ENCODE measurements at places on chromosomes 11 and 22. TPM values are rescaled to one million over a fixed set of nuclear protein-coding genes. Genes with fewer than 3 reads are reported as not detected.

DNA sequence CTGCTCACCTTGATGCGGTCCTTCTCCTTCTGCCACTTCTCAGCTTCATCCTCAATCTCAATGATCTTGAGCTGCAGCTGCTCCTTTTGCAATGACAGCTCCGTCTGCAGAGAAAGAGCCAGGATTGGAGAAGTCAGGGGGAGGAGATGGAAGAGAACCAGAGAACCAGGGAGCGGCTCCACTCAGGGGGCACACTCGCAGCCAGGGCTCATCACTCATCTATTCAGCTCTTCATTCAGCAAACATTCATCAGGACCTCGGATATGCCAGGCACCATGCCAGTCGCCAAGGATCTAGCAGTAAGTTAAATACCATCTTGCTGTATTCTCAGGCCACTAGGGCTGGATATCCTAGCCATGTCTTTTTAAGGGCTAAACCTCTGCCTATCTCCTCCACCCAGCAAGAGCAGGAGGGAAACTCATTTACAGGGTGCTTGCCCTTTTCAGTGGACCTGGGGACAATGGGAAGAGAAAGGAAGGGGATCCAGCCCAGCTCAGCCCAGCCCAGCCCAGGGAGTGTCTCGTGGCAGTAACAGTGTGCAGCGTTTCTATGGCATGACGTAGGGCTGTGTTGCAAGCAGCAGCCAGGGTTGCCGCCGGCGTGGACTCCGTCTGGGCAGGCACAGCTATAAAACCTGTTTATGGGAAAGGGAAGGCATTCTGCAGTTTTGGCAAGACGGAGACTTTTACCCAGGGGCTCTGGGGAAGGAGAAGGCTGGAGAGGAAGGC, 9.4 kb downstream of the TRIM29 start:
- no peak for DNase-seq
- H3K4me3 ChIP-seq, result no peak overlapping the region
- H3K36me3 ChIP-seq, result no peaks in the 10 kb centered on the region

- H3K27me3 ChIP-seq, result no peaks in the 10 kb centered on the region
- no peak for DNase-seq
- peaks cover 15% of the 10 kb centered on the region for H3K4me1 ChIP-seq
- no peak overlapping the region for H3K27ac ChIP-seq
- no peak overlapping the region for H3K4me3 ChIP-seq
Observed at GRCh38 chr11:115389790-115390189, 114.4 kb downstream of the CADM1 start.

DNA sequence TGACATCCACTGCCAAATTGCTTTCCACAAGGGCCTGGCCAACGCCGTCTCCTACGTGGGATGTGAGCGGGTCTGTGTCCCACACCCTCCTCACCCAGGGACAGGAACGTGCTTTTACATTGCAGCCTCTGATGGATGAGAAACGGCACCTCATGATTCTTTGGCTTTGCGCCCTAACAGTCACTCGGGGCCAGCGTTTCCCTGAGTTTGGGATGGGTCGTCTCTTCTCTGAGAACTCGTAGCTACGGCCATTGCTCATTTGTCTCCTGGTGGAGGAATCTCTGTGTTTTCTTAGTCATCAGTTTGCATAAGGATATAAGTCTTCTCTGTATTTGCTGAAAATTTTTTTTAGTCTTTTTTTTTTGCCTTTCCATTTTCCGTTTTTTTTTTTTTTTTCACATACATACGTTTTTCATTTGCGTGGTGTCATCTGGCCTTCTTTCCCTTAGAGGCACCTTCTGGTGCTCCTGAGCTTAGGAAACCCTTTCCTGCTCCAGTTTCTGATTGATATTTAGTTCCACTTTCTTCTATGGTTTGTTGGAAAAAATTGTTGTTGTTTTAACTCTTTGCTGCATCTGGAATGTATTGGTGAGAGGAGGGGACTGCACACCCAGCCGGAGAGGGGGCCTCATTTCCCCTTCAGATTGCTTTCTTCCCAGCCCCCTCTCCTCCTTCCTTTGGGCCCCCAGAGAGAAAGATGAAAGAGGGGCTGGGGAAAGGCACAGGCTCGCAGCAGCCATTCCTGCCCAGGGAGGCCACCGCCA, 12.0 kb downstream of the TNNT3 start:
- H3K27ac ChIP-seq, result no peak overlapping the region
- no peaks in the 10 kb centered on the region for H3K4me1 ChIP-seq
- H3K36me3 ChIP-seq, result no peaks in the 10 kb centered on the region
- H3K27me3 ChIP-seq, result no peaks in the 10 kb centered on the region
- no peak overlapping the region for H3K4me3 ChIP-seq
- DNase-seq, result no peak

DNA sequence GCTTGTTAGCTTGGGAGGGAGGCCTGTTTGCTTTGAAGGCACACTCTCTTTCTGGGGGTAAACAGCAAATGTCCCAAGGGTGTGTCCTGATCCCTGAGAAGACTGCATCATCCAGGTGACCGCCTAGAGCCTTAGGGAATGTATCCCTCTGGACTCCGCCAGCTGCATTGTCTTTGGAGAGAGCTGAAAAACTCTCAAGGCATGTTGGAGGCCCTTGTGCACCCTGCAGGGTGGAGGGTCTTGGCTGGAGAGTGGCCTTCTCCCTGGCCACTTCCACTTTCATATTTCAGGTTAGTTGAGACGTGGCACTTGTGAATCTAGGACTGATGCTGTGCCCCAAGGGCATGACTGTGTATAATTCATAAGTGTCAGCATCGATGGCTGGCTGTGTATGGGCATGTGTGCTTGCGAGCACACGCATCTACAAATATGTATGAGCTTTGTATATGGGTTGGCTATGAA, 70.6 kb downstream of the ZBTB16 start:
- peaks cover 98% of the 10 kb centered on the region for H3K4me1 ChIP-seq
- no peak overlapping the region for H3K4me3 ChIP-seq
- no peaks in the 10 kb centered on the region for H3K27me3 ChIP-seq
- no peak for DNase-seq

GRCh38 chr22:37634417-37634924, 5.0 kb upstream of the SH3BP1 start:
- H3K4me3 ChIP-seq, result peak overlapping the region; percentile 12
- H3K36me3 ChIP-seq, result peaks cover 25% of the 10 kb centered on the region
- H3K4me1 ChIP-seq, result peaks cover 64% of the 10 kb centered on the region
- H3K27ac ChIP-seq, result peak overlapping the region; percentile 83
- no peaks in the 10 kb centered on the region for H3K27me3 ChIP-seq
- no peak for DNase-seq

GRCh38 chr11:99069856-99070444, 49.2 kb downstream of the CNTN5 start:
- H3K36me3 ChIP-seq, result no peaks in the 10 kb centered on the region
- H3K27me3 ChIP-seq, result no peaks in the 10 kb centered on the region
- H3K4me1 ChIP-seq, result no peaks in the 10 kb centered on the region
- no peak overlapping the region for H3K27ac ChIP-seq
- peak overlapping the region; percentile 39 for H3K4me3 ChIP-seq

DNA sequence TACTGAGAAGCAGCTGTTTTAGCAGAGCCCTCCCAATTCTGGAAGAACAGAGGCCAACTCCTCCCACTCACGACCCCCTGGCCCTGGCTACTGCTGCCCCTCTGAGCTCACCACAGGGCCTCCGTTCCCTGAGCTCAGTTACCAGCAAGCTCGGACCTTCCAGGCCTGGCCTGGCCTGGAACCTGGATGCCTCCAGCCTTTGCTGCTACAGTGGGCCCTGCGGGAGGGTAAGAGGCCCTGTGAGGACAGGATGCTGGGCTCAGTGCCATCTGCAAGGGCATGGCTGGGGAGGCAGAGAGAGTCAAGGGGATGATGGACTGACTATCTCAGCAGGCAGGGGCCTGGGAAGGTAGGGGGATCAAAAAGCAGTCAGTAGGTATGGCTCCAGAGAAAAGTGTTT, 209.9 kb upstream of the NCAM1 start:
- no peaks in the 10 kb centered on the region for H3K4me1 ChIP-seq
- peak; percentile 30 for DNase-seq
- no peaks in the 10 kb centered on the region for H3K27me3 ChIP-seq
- H3K4me3 ChIP-seq, result no peak overlapping the region
- no peaks in the 10 kb centered on the region for H3K36me3 ChIP-seq

- no peaks in the 10 kb centered on the region for H3K4me1 ChIP-seq
- H3K4me3 ChIP-seq, result no peak overlapping the region
- DNase-seq, result no peak
- no peaks in the 10 kb centered on the region for H3K36me3 ChIP-seq
Observed at GRCh38 chr11:91209306-91209705, 986.5 kb upstream of the CHORDC1 start.

DNA sequence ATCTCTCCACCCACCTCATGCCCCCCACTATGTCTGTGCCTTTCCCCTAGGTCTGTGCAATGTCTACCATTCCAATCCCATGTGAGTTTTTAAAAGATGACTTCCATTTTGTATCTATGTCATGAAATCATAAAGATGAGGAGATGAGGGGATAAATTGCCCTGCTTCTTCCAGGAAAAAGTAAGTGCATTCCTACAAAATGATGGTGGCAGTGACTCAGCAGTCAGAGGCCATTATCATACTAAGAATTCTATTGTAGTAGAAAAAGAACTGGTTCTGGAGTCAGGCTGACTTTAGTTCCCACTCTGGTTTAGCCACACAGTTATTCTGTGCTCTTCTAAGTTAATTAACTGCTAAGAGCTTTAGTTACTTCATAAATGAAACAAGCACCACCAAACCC, 89.6 kb upstream of the API5 start:
- no peaks in the 10 kb centered on the region for H3K4me1 ChIP-seq
- DNase-seq, result no peak
- H3K27me3 ChIP-seq, result no peaks in the 10 kb centered on the region
- H3K4me3 ChIP-seq, result no peak overlapping the region

GRCh38 chr11:67120881-67121710, 2.0 kb downstream of the KDM2A start:
- no peaks in the 10 kb centered on the region for H3K27me3 ChIP-seq
- peak overlapping the region; percentile 98 for H3K27ac ChIP-seq
- peak overlapping the region; percentile 94 for H3K4me3 ChIP-seq
- DNase-seq, result peak; percentile 58
- H3K4me1 ChIP-seq, result peaks cover 30% of the 10 kb centered on the region

- H3K4me3 ChIP-seq, result no peak overlapping the region
- peaks cover 24% of the 10 kb centered on the region for H3K27me3 ChIP-seq
- DNase-seq, result peak; percentile 56
- H3K36me3 ChIP-seq, result no peaks in the 10 kb centered on the region
- H3K4me1 ChIP-seq, result peaks cover 10% of the 10 kb centered on the region
- H3K27ac ChIP-seq, result no peak overlapping the region
Observed at GRCh38 chr22:48492366-48493320, 1335.0 kb downstream of the BRD1 start.

- no peaks in the 10 kb centered on the region for H3K27me3 ChIP-seq
- no peak for DNase-seq
- H3K4me1 ChIP-seq, result peaks cover 19% of the 10 kb centered on the region
- H3K36me3 ChIP-seq, result no peaks in the 10 kb centered on the region
- peak overlapping the region; percentile 80 for H3K27ac ChIP-seq
Observed at GRCh38 chr22:25448435-25449051, 115.9 kb upstream of the GRK3 start.

- DNase-seq, result no peak
- H3K4me1 ChIP-seq, result peaks cover 6% of the 10 kb centered on the region
- H3K36me3 ChIP-seq, result no peaks in the 10 kb centered on the region
- H3K4me3 ChIP-seq, result no peak overlapping the region
- H3K27ac ChIP-seq, result no peak overlapping the region
Observed at GRCh38 chr11:64396079-64396591, 37.2 kb downstream of the RPS6KA4 start.

DNA sequence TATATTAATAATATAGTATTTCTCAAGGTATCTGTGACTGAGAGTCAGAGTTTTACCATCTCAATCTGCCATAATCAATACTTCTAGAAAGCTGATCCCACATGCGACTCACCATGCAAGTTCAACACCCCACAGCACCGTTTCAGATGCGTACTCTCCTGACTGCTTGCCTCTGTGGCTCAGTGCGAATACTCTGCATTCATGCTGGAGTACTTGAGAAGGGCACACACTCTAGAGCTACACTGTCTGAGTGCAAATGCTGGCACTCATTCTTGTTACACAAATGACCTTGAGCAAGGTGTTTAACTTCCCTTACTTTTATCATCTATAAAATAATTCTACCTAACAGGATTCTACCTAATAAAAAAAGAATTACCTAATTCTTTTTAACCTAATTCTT, 12.5 kb downstream of the SNU13 start:
- H3K36me3 ChIP-seq, result peaks cover 4% of the 10 kb centered on the region
- H3K4me1 ChIP-seq, result peaks cover 7% of the 10 kb centered on the region
- H3K27ac ChIP-seq, result no peak overlapping the region
- DNase-seq, result no peak
- H3K27me3 ChIP-seq, result no peaks in the 10 kb centered on the region

Gene IL18
- total RNA-seq, result 37.1 TPM

Gene ST3GAL4
- total RNA-seq, result 47.9 TPM
